ENCODE measurements at places on chromosomes 13 and 19. TPM values are rescaled to one million over a fixed set of nuclear protein-coding genes. Genes with fewer than 3 reads are reported as not detected.

GRCh38 chr13:59398127-59398526, 765.6 kb downstream of the DIAPH3 start:
- DNase-seq: no peak
- H3K27me3 ChIP-seq: no peaks in the 10 kb centered on the region
- H3K27ac ChIP-seq: no peak overlapping the region
- H3K4me1 ChIP-seq: no peaks in the 10 kb centered on the region

Gene IGFL1
- not detected for total RNA-seq

GRCh38 chr19:14116918-14117578, 514 bp downstream of the PRKACA start:
- H3K27ac ChIP-seq: peak overlapping the region; percentile 26
- H3K27me3 ChIP-seq: no peaks in the 10 kb centered on the region
- DNase-seq: no peak
- peak overlapping the region; percentile 90 for H3K4me3 ChIP-seq
- H3K4me1 ChIP-seq: peaks cover 33% of the 10 kb centered on the region

Gene PSG1
- 0.52 TPM for total RNA-seq

Gene ZNF415
- total RNA-seq: 8.7 TPM

Gene PDX1
- not detected for total RNA-seq

GRCh38 chr13:95497381-95497807, 55.1 kb upstream of the CLDN10 start:
- H3K4me3 ChIP-seq: no peak overlapping the region
- no peaks in the 10 kb centered on the region for H3K36me3 ChIP-seq
- H3K27me3 ChIP-seq: no peaks in the 10 kb centered on the region
- no peak for DNase-seq

Gene OSCAR
- total RNA-seq: 0.22 TPM

DNA sequence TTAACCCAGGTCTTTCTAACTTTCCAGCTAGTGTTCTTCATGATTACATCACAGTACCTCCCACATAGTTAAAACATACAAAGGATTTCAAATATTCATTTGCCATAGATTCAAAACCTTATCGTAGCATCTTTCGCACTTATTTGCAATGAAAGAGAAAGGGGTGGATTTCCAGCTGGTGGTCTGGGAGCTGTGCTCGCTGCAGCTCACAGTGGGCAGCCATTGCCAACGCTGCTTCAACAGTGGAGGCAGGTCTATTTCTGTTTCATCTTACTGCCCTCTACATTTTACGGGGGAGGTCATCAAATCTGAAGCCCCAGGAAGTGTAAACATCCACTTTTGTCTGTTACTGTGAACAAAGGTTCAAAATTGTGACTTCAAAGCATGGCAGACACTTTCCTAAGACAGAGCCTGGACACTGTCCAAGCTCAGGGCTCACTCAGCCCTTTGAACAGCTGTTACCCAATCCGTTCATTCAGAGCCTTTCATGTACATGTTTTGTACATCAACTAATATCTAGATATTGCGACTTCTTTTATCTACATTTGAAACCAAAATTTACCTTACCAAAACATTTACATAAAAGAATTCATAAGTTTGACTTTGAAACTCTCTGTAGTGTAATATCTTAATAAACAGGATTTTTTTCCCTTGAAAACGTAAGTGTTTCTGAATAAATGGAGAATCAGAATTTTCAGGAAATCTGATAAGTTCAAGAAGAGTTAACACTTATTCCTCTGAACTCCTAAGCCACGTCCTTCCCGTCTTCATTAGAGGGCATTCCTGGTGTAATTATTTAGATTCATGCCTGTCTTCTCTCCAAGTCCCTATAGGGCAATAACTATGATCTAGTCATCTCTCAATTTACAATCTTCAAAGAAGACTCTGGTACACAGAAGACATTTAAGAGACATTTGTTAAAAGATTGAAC, 25.1 kb downstream of the STARD13 start:
- no peak overlapping the region for H3K4me3 ChIP-seq
- no peak overlapping the region for H3K27ac ChIP-seq
- H3K27me3 ChIP-seq: no peaks in the 10 kb centered on the region
- no peak for DNase-seq
- H3K4me1 ChIP-seq: peaks cover 47% of the 10 kb centered on the region

Gene NR2F6
- 63.5 TPM for total RNA-seq

All from astrocyte (in vitro differentiated cells and primary cell).